ENCODE measurements at places on chromosomes 5 and 9.

GRCh38 chr5:37120270-37120669 is 128.9 kb downstream of the CPLANE1 start:
- no peak for DNase-seq

DNA sequence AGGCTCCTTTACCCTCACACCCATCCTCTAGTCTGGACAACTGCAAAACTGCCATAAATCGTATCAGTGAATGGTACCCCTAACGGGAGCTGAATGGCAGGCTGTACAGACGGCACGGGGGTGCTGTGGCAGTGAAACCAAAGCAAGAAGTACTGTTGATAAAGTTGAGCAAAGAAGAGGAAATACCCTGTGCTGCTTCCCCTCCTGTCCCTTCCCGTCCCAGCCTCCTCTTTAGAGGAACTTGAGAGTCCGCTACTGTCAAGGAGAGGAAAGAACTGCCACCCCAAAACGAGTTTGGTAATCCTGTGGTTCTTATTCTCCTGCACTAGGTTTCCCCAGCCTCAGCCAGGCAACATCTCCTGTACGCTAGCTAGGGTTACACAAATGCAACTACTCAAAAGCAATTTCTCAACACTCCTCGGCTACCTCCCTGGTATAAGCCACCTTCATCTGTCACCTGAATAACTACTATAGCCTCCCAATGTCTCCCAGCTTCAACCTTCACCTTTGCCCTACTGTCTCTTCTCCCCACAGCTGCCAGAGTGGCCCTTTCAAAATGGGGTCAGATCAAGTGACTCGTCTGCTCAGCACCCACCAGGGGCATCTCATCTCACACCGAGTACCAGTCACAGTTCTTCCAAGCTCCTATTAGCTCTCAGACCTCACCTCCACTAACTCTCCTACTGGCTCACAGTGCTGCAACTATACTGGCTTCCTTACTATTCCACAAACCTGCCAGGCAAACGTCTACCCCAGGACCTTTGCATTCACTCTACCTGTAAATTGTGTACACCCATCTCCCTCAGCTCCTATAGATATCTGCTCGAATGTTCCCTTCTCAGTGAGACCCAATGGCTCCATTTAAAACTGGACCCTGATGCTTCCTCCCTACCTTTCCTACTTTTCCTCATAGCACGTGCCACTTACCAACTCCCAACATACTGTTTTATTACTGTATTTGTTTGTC is 4.1 kb downstream of the GLRX start:
- DNase-seq: peak; percentile 59

- no peak for DNase-seq
Measured at GRCh38 chr5:6251565-6252102, 126.7 kb downstream of the MED10 start.

- DNase-seq: no peak
Measured at GRCh38 chr9:83183621-83184020, 120.7 kb upstream of the RASEF start.

DNA sequence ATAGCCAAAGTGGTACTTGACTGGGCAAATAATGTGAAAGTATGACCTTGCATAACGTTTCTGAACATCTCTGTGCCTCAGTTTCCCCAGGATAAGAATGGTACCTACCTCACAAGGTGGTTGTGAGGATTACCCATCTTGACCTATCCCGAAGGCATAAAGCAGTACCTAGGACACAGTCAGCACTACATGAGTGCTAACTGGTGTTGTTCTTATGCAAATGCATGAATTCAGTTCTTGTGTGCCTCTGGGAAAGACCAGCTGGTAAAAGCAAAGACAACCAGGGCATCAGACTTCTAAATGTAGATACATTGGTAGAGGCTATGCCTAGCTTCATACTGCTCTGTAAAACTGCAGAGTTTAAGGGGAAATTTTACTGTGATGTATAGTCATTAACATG is 21.8 kb upstream of the TMEM252 start:
- no peak for DNase-seq

DNA sequence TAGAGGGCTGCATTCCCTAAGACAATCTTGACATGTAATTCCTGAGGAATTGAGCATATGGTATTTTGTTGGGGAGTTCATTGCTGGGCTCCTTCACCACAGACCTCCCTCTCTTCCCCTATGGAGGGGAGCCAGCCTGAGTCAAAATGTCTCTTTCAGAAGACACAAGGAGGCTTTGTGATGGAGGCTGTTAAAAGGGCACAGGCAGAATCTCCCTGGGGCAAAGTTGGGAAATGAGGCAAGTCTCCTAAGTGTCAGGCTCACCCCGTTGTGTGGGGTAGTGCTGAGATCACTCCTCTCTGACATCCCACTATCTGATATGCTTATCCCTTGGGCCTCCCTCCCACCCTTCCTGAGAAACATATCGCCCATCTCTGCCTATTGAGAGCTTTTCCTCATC is 30.6 kb downstream of the GFRA3 start:
- no peak for DNase-seq

DNA sequence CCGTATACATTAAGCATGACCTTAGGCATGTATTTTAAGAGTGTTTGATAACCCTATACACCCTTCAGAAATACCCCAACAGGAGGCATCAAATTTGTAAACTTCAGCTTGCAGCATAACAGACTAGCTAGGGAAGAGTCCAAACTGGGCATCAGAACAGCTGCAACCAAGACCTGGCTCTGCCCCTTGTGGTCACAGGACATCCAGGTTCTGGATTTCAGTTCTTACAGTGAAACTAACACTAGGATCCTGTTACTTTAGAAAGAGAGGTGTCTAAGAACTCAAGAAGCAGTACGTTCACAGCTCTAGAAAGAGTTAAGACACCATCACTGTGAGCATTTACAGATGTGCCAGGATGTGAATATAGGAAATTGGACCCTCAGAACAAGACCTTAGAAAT is 229.8 kb downstream of the BNC2 start:
- no peak for DNase-seq

GRCh38 chr5:87945286-87945650 is 323.4 kb downstream of the TMEM161B start:
- DNase-seq: no peak

- no peak for DNase-seq
Measured at GRCh38 chr5:91135475-91136248, 247.5 kb downstream of the ARRDC3 start.

GRCh38 chr5:136109453-136110135 is 23.1 kb upstream of the SMAD5 start:
- no peak for DNase-seq

- DNase-seq: no peak
Measured at GRCh38 chr9:6827439-6828145, 69.8 kb downstream of the KDM4C start.

DNA sequence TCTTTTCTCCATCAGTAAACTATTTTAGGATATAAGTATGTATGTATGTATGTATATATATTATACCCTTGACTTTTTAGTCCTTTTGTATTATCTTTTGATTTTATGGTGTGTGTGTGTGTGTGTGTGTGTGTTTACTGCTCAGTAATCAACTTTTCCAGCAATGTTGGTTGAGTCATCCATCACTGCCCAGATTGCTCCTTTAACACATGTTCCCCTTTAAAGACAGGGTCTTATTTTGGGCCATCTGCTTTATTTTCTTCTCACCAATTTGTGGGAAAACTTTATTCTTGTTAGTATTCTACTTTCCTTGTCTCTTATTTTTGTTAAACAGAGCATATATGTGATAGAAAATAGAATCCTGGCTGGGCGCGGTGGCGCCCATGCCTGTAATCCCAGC is 28.1 kb downstream of the ANKRD33B start:
- no peak for DNase-seq

- no peak for DNase-seq
Measured at GRCh38 chr5:150154618-150155128, 972 bp downstream of the PDGFRB start.

DNA sequence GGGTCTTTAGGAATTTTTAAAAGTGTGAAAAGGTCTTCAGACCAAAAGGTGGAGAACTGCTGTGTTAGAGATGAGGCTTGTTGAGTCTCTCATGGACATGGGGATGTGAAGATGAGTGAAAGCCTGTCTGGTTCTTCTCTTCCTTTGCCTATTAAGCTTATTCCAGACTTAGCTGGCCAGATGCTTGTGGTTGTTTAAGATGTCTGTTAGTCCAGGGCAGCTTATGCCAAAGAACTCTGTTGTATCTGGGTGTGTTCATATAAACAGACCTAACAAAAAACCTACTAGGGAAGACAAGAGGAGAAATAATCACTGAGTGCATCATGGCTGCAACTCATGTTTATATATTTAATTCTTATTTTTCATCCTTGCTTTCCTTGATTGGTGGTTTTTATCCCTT is 57.5 kb upstream of the NCS1 start:
- no peak for DNase-seq

DNA sequence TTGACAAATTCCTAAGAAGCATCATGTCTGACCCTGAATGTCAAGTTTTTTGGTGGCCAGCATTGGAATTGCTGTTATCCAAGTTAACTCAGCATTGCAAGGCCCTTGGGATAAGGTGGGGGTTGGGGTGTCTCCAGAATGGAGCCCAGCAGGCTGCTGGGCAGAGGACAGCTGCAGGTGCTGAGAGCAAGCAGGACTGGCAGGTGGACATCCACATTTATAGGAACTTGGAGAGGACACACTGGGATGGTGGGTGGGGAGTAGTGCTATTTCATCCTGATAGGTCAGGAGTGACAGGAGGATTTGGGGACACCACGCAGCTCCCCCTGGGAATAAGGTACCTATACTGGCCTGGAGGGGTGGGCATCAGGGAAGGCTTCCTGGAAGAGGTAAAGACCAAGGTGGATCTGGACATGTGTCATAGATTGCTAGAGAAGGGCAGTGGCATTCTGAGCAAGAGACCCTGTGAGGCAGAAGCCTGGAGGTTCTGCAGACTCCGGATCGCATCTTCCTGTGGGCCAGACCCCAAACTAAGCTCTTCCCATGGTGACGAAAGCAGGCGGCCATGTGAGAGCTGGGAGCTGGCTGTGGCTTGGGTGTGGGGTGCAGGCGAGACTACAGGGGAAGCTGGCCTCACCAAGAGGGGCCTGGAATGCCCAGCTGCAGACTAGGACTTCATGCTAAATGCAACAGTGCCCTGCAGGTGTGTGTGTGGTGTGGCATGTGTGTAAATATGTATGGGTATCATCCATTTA is 148.1 kb downstream of the RGS3 start:
- no peak for DNase-seq

GRCh38 chr9:106771608-106772007 is 91.4 kb upstream of the ZNF462 start:
- no peak for DNase-seq

DNA sequence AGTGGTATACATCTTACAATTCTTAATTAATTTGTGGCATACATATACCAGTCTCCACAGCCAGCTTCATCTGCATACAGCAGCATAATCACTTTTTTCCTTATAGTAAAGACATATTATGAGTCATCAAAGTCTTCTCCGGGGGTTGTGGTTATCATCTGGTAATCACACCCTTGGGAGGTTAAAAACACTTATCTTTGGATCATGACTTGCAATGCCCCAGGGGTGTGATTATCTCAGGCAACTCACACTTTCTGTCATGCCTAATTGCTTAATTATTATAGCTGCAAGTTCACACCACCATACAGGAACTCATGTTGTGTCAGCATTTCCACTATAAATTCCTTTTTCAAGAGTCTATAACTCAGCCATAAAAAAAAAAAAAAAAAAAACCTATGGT is 218.4 kb downstream of the ANXA1 start:
- no peak for DNase-seq

DNA sequence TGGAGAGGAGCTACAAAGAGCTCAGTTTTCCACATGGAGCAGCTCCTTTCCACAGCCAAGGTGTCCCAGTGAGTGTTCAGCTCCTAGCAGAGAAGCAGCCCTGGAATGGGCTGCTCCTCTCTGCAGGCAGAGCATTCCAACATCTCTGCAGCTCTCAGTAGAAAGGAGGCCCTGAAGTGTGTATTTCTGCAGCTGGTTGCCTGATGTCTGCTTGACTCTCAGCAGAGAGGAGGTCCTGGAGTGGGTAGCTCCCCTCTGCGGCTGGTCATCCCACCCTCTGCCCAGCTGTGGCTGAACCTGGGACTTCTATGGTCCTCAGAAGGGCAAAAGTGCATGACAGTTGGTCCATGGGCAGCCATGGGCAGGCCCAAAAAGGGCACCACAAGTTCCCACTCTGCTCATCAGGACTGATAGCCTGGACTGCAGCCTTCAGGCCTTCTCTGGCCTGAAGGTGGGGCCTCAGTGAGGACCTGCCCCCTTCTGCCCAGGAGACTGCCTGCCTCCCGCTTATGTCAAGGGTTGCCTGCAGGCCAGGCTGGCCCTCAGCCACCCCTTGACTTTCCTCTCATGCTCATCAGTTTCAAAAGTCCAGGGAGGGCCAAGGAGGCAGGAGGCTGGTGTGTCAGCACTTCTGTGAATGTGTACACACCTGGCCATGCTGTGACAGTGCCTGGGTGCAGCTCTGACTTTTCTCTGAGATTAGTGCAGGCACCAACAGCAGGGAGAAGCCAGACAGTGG is 605.9 kb upstream of the FAM174A start:
- no peak for DNase-seq

- no peak for DNase-seq
Measured at GRCh38 chr5:144308906-144309670, 138.4 kb downstream of the KCTD16 start.

DNA sequence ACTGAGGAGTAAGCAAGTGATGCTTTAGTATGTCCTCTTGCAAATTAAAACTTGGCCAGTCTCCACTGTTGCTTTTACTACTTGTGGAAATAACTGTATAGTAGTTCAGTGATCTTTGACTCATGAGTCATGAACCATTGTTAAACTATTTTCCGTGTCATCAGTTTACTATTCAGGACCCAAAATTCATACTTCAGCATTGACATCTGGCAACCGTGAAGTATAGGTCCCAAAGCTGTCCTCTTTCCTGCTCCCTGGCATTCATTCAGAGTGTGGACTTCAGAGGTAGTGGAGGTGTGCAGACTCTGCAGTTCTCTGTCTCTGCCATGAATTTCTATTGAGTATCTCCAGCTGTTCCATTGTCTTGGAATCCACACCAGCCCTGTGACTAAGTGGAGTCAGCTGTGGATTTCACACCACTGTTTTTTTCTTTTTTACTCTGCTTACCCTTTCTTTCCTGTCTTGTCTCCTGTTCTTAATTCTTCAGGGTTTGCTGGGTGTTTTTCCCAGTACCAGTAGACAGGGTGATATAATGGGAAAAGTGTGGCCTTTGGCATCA is 7.5 kb downstream of the TDRD7 start:
- no peak for DNase-seq

- no peak for DNase-seq
Measured at GRCh38 chr9:24961762-24962161, 416.1 kb upstream of the IZUMO3 start.

- no peak for DNase-seq
Measured at GRCh38 chr5:34740389-34740806, 84.3 kb downstream of the RAI14 start.

GRCh38 chr5:65173130-65173525 is 308.6 kb downstream of the ADAMTS6 start:
- DNase-seq: no peak

GRCh38 chr5:10866913-10867312 is 105.9 kb upstream of the DAP start:
- no peak for DNase-seq
